CD4-positive, alpha-beta T cell treated with Interleukin-6 for 4 hours (primary cell): ENCODE measurements at places on chromosomes 1 and 21.

GRCh38 chr1:228867108-228867950 is 132.1 kb downstream of the RHOU start:
- DNase-seq, result no peak

- DNase-seq, result no peak
Measured at GRCh38 chr21:27572696-27573095, 605.8 kb upstream of the ADAMTS5 start.

DNA sequence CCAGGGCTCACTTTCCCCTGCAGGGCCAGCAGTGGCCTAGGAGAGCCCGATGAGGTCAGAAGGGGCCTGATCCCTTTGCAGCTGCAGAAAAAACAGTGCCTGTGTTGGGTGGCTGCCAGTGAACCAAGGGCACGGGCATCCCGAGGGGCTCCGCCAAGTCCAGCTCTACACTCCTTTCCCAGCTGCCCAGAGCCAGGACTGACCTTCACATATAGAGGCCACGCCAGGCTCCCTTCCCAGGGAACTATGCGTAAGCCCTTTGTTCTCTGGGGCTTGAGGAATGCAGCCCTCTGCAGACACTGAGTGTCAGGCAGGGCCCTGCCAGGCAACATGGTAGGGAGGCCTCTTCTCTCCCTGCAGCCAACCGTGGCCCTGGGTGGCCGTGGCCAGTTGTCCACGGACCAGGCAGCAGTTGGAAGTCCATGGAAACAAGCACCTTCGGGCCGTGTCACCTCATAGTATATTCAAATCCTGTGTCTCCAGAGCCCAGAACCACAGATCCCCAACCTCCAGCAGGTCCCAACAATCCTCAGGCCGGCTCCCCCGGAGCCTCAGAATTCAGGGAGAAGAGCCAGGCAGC is 194.0 kb downstream of the NPHP4 start:
- DNase-seq, result no peak

DNA sequence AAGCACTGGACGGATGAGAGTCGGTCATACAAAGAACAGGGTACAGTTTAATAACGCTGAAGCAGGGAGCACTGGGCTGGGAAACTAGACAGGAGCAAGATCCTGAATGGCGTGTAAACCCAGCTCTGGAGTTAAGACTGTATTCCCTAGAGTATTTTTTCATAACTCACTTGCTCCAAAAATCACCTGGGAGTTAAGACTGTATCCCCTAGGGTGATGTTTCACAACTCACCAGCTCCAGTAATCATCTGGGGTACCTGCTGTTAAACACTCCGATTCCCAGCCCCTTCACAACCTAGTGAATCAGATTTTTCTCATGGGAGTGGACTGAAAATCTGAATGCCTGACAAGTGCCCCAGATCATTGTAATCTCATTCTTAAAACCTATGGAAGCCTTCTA is 123.2 kb downstream of the MAB21L3 start:
- DNase-seq, result no peak

DNA sequence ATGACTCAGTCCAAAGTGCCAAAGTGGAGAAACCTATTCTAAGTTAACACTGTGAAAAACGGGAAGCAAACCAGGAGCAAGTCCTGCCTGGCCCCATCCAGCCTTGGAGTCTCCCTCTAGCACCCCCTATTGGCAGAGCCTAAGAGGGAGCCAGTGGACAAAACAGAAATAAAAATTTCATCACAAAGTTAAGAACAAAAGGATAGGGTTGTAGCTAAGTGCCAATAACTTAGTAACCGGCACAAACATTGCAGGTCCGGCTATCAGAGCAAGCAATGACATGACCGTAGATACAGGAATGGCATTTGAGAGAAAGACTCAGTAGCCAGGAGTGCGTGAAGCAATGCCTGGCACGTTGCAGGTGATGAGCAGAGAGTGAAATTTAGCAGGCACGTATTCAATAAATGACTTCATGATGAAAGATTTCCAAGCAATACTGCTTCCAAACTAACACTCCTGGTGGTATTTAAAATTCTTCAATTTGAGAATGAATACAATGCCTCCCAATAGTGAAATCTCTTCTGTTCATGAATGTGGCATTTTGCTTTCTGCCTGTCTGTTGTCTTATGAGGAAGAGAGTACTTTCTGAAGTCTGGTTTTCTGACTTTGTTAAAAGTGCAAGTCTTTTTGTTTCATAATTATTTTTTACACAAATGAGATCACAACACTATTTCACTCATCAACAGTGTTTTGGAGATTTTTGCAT is 391.0 kb downstream of the OMA1 start:
- DNase-seq, result no peak

- no peak for DNase-seq
Measured at GRCh38 chr1:111228748-111229126, 1.2 kb downstream of the CHI3L2 start.

GRCh38 chr1:43373066-43373940 is 5.5 kb upstream of the ELOVL1 start:
- DNase-seq, result no peak

- DNase-seq, result no peak
Measured at GRCh38 chr1:241423541-241424479, 66.8 kb upstream of the RGS7 start.

DNA sequence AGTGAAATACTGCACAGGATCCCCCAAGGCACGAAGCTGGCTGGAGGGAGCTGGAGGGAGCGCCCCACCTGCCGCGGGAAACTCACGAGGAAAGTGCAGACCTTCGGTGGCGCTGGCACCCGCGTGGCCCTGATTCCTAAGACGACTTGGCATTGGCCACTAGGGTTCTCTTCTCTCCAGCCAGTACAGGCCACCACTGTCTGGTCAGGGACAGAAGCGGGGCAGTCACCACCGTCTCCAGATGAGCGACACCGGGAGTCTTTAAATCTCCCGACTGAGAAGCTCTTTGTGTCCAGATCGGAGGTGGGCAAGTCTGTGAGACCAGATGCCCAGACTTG is 19.2 kb upstream of the CHIA start:
- DNase-seq, result no peak

DNA sequence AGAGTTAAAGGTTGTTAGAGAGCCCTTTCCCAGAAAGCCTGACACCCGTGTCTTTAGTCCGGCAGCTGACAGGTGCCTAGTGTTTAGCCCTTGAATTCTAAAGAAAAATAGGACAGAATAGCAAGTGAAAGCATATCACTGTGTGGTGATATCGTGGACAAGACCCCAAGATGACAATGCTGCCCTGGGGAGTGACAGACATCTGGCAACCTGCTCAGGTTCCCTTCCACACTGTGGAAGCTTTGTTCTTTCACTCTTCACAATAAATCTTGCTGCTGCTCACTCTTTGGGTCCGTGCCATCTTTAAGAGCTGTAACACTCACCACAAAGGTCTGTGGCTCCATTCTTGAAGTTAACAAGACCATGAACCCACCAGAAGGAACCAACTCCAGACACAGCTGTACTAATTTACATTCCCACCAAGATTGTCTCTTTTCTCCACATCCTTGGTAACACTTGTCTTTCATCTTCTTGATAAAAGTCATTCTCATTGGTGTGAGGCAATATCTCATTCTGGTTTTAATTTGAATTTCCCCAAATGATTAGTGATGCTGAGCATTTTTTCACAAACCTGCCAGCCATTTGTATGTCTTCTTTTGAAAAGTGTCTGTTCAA is 107.6 kb upstream of the SGIP1 start:
- no peak for DNase-seq

- DNase-seq, result no peak
Measured at GRCh38 chr1:3435666-3436065, 18.8 kb upstream of the ARHGEF16 start.

DNA sequence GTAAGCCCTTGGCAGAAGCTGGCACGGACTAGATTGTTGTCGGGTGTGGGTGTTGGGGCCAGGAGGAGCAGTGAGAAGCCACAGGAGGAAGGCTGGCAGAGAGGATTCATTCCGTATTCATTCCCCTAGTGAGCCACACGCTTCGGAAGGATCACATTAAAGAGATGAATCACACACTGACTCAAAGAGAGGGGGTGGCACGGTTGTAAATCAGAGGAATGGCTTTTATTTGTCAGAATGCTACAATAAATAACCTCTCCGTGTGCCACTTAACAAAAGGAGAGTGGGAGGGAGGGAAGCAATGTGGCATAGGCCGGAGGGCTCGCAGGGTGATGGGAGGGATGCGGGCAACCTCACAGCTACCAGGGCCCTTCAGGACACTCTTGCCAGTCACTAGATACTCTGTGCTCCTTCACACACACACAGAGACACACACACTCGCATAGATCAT is 135.5 kb downstream of the HIVEP3 start:
- DNase-seq, result no peak

DNA sequence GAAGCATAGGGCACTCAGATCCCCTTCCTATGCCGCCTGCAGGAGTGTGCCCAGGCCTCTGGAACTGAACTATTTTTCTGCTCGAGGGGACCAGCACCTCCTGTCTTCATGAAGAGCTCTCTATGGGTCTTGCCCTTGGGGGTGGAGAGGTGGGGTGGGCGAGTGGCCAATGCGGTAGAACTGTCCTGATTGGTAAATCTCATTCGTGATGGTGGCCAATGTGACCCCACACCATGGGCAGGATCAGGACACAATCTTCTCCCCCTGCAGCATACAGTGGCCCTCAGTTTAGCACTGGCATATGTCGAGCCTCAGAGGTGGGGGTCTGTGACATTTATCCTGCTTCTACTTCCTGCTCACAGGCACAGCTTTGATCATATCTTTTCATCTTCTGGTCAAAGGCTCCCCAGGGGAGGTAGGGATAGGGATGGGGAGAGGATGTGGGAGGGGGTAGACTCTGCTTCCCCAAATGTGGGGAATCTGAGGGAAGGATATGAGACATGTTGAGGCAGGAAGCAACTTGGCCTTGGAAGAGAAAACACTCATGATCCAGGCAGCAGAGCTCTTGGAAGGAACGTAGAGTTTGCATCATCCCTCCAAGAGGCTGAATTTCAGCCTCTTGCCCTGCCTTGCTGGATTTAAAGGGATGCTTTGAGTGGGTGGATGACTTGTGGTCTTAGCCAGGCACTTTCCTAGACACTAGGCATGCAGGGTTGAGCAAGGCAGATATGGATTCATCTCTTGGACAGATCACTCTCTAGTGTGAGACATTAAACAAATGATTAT is 81.8 kb downstream of the LAMC2 start:
- no peak for DNase-seq

GRCh38 chr1:155006601-155007101 is 4.0 kb downstream of the ZBTB7B start:
- peak; percentile 50 for DNase-seq

DNA sequence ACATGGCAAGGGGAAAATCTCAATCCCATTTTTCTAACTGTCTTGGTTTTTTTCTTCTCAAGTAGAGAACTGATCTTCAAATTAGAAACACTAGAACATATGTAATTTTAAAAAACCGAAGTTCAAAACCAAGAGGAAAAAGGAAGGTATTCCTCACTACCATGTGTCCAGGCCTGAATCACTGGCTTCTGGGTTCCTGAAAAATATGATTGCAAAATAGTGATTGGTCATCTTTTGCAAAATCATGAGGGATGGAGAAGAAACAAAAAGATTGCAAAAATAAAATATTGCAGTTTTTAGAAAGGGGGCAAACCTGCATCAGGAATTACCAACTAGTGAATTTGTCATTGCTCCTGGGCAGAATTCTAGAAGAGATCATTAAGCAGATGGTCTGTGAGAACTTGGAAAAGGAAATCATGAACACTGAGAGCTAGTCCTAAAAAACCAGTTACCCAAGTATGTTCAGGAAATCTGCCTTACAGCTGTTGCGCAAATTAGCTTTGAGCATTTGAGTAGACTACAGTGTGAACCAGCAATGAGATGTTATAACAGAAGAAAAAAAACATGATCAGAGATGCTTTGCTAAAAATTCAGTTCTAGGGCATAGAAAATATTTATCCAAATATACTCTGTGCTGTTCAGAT is 49.4 kb downstream of the SPATA46 start:
- no peak for DNase-seq

GRCh38 chr21:27134516-27134915 is 167.6 kb upstream of the ADAMTS5 start:
- DNase-seq, result no peak

GRCh38 chr21:36504067-36505058 is 24.4 kb upstream of the CLDN14 start:
- DNase-seq, result peak; percentile 48

- DNase-seq, result no peak
Measured at GRCh38 chr1:230287674-230288315, 138.3 kb downstream of the PGBD5 start.

- DNase-seq, result no peak
Measured at GRCh38 chr1:227343727-227344551, 25.6 kb upstream of the CDC42BPA start.

DNA sequence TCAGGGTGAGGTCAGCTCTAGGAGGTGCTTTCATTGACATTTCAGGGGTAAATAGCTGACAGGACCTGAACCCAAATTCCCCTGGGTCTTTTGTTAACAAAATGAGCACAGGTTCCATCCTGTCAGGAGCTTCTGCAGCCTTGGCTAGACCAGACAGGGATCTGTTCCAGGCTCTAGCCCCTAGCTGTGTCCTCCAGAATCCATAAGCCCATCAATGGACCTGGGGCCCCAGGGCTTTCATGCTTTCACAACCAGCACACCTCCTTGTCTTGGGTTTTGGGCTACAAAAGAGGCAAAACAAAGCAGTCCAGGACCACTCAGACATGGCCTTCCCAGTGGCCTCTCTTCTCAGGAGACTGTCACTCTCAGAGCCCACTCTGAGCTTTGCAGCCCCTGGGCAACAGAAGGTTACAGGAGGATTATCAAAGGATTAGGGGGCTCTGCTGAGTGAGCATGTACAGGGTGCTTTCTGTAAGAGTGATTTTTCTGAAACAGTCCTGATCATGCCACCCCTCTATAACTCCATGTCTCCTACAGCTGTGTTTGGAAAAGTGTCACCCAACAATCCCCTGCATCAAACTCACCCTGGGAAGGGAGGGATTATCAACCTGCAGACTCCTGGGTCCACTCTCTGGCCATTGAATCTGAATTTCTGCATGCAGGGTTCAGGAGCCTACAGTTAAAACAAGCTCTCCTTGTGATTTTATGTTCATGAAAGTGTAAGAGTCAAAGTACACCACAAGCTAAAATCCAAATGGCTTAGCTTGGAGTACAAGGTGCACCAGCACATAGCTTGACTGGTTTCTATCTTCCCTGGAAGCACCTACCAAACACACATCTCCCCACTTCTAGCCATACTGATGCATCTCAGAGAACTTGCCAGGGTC is 67.7 kb upstream of the GCLM start:
- DNase-seq, result no peak

DNA sequence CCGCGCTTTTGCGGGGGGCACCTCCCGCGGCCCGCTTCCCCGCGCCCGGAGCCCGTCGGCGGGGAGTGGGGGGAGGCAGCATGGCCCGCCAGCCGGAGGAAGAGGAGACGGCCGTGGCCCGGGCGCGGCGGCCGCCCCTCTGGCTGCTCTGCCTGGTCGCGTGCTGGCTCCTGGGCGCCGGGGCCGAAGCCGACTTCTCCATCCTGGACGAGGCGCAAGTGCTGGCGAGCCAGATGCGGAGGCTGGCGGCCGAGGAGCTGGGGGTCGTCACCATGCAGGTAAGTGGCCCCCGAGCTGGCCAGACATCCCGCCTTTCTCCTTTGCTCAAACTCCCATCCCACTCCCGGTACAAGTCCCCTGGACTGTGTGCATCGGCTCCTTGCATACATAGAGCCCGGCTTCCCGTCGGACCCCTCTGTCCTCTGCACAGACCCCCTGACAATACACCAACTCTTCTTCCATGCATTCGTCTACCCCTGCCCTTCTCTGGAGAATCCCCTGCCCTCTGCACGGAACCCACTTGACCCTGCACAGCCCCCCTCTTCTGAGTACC is 812 bp downstream of the CACHD1 start:
- no peak for DNase-seq
